ENCODE measurements at places on chromosomes 2 and 18.

DNA sequence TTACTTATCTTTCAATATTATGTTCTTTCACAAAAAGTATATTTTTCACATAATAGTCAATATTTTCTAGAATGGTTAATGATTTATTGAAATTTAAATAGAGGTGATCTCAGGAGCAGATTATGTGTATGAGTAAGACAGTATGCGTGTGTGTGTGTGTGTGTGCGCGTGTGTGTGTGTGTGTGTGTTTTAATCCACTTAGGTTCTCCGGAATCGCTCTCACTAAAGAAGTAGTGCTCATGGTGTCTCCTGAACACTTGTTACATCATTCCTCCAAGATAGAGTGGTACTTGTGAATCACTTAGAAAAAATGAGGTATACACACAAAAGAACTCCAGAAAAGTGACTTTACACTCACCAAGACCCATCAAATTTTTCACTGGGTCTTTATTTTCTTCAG is 91.0 kb upstream of the KCNH7 start:
- peak; percentile 81 for DNase-seq

GRCh38 chr18:55421308-55421614 is 166.7 kb downstream of the TCF4 start:
- no peak for DNase-seq

DNA sequence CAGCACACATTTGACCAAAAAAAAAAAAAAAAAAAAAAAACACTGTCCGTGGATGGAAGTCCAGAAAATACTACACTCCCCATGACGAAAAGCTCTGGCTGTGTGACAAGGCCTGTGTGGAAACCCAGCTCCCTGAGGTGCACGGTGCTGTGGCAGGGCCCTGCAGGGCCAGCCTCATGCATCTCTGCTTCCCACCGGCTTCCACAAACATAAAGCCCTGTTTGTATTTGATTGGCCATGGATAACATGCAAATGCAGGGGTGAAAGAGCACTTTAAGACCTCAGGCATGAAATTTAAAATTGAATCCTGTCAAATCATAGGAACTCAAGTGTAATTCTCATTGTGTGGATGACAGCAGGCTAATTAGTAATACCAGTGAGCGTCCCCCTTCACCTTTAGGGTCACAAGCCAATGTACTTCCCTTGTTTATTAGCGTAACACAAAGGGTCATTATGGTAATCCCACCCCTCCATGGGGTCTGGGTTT is 757.2 kb downstream of the GALR1 start:
- no peak for DNase-seq

- DNase-seq, result peak; percentile 66
Measured at GRCh38 chr2:120174963-120175581, 48.1 kb downstream of the TMEM185B start.

DNA sequence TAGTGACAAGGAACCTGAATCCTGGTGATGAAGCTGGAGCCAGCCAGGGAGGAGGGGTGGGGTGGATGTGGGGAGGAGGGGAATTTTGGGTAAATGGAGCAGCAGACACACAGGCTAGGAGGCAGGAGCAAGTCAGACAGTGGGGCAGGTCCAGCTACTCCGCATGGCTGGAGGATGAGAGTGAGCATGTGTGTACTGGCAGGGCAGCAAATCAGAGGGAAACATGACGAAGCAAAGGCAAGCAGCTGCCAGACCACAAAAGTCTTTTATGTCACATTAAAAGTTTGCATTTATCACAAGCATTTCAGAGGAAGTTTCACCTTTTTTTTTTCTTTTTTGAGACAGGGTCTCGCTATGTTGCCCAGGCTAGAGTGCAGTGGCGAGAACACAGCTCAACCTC is 11.9 kb upstream of the KIDINS220 start:
- peak; percentile 55 for DNase-seq

DNA sequence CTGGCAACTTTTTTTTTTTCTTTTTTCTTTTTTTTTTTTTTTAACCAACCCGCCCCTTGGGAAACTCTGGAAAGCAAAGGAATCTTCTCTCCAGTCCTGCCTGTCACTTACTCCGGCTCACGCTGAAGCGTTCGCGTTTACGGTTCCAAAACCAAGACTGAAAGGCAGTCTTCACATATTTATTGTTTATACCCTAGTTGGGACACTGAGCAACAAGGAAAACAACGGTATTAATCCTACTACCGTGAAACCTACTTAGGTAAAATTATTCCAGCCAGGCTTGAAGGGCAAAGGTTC is 125.4 kb downstream of the OSBPL1A start:
- no peak for DNase-seq

DNA sequence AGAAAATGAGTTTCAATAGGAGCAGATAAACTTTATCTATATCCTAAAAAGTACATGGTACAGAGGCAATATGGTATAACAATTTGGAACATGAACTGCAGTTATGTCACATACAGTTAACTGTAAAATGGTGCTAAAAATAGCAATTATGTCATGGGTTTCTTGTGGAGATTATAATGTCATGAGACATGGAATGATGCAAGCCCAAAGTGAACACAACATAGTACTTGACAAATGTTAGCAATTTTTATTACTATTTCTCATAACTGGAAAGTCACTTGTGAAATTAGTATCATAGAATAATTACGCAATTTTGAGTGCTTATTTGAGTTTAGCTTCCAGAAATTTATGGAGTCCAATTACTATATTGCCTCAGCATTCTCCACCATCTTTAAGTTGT is 1263.4 kb downstream of the DSC3 start:
- DNase-seq, result peak; percentile 65

DNA sequence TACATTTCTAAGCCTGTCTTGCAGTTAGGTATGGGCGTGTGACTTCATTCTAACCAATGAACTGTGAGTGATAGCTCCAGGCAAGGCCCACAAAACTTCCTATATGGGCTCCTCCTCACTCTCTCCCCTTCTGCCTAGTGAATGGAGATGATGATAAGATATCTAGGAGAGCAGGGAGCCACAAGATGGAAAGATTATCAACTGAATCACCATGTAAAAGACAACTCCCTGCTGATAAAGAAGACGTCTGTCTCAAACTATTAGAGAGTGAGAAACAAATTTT is 237.1 kb downstream of the GPD2 start:
- peak; percentile 4 for DNase-seq

DNA sequence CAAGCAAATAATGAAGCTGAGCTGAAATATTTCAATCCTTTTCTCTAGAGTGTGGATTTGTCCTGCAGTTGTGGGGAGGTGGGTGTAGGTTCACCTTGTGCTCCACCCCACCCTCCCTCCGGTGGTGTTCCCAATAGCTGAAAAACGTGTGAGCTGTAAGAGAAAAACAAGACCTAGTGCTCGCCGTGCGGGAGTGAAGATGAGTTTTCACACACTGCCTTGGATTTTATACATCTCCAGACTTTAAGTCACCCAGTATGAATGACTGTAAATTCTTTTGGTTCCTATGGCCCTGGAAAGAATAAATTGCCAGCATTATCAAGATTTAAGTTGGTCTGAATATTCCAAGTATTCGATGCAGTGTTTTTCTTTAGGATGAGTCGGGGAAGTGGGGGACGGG is 1.9 kb upstream of the SOX11 start:
- no peak for DNase-seq

DNA sequence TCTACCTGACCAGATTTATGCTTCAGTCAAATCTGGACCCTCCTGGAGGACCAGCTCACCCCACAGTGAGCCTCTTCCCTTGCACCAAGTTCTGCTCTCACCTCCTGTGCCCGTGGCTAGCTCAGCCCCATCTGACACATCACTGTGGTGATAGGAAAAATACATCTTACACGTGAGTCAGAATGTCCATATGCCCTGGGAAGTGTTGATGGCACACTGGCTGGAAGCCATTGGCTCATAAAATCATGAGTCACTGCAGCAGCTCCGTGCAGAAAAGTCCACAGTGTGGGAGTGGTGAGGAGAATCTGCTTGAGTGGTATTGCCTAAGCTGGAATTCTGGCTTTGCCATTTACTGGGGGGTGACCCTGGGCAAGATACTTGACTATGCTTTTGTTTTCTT is 42.6 kb upstream of the RAPGEF4 start:
- DNase-seq, result peak; percentile 99

GRCh38 chr2:101643004-101643524 is 54.4 kb upstream of the MAP4K4 start:
- no peak for DNase-seq

DNA sequence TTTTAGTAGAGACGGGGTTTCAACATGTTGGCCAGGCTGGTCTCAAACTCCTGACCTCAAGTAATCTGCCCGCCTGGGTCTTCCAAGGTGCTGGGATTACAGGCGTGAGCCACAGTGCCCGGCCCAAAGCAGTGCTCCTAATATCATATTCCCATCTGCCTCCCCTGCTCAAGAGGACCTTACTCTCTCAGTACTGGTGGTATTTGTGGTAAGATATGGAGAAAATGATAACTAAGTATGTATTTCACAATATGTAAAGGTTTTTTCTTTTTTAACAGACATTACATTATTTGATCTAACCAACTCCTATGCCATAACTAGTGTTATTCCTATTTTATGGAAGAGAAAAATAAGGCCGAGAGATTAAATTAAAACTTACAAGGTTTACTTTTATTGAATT is 201.0 kb downstream of the CAMKMT start:
- peak; percentile 65 for DNase-seq

GRCh38 chr2:191961556-191961955 is 114.7 kb upstream of the CAVIN2 start:
- peak; percentile 63 for DNase-seq

DNA sequence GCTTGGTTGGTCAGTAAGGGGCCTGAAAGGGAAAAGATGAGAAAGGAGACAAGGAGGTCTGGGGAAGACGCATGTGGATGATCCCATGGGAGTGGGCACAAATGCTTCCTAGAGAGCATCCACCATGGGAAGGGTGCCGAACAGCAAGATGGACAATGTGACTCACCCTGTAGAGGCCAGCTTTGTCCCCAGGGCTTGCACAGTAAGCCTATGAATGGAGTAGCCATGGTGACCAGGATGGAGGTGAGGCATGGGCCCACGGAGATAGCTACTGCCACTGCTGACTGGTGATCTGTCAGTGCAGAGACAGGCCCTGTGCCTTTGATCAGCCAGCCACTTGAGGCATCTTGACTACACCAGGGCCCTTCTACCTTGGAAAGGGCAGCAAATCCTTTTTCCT is 172.6 kb downstream of the HAUS1 start:
- no peak for DNase-seq

GRCh38 chr2:210442457-210442856 is 34.1 kb downstream of the LANCL1 start:
- no peak for DNase-seq

DNA sequence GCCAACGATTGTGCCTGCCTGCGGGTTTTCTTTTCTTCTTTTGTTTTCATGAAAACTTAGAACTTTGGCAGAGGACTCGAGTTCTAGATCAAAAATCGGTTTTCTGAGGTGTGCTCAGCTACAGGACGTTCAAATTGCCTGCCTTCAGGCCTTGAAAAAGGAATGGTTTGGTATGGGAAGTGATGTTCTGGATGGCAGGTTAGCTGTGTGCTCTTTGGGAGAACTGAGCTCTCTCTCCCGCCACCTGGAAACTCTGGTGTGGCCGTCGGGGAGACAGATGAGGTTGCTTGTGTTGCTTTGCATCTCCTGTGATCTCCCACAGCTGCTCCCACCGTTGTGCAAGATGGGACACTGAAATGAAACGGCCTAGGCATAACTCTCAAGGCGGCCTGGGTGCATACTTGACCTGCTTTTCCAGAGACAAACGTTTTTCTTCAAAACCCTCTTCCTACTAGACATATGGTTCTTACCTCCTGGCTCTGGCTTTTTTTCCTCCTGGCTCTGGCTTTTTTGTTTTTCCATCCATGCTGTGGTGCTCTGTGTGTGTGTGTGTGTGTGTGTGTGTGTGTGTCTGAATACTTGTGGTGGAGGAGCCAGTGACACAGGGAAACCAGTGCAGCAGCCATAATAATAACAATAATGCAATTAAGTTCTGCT is 2.0 kb downstream of the FMNL2 start:
- DNase-seq, result peak; percentile 45

- no peak for DNase-seq
Measured at GRCh38 chr2:33495683-33496082, 19.2 kb downstream of the RASGRP3 start.

- peak; percentile 26 for DNase-seq
Measured at GRCh38 chr18:57863706-57864105, 60.6 kb upstream of the ATP8B1 start.

DNA sequence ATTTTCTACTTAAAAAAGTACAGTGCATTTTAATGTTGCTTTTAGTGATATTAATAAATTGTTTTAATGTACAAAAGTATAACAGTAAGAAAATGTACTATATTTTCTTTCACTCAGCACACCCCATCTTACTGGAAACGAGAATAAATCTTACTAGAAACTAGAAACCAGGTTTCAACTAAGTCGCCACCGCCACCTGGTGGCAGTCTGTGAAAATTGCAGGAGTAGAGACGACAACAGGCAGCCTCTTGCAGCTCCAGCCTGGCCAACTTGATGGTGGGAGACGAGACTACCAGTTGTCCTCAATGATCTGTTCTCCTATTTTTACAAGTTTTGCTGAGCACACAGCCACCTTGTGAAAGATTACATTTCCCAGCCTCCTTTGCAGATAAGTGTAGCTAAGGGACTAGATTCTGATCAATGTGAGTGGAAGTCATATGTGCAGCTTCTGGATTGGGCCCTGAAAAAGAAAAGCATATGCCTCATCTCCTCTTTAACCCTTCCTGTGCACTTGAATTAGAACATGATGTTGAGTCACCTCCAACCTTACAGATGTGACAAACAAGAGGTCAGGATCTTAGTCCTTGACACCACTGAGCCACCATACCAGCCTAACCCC is 8.7 kb downstream of the OTOF start:
- DNase-seq, result peak; percentile 58

- peak; percentile 37 for DNase-seq
Measured at GRCh38 chr2:173990970-173991819, 26.0 kb upstream of the SP3 start.

DNA sequence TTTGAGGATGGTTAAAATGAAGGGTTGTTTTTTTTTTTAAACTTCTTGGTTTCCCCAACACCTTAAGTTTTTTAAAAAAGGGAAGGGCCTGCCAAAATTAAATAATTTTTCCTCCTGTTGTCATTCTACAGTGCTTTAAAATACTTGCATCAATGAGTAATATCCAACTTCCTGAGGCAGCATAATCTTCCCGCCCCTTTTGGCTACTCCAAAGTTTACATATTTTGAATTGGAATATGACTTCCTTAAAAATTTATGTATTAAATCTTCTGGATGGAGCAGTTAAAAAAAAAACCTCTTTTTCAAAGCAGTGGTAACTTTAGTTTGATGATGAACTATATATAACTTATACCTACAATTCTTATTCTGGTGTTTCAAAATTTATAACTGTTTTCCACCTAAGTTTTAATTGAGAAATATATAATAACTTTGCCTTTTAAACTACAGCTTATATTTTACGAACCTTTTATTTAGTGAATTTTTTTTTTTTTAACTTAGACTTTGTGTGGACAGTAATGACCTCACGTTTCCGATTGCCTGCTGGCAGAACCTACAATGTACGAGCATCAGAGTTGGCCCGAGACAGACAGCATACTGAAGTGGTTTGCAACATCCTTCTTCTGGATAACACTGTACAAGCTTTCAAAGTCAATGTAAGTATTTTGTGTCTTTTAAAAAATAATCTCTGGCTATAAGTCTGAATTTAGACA is 49.8 kb downstream of the PTPN4 start:
- DNase-seq, result peak; percentile 43

- no peak for DNase-seq
Measured at GRCh38 chr2:64937687-64938491, 51.3 kb upstream of the SLC1A4 start.

- DNase-seq, result peak; percentile 95
Measured at GRCh38 chr2:234823877-234824376, 127.9 kb upstream of the SH3BP4 start.

- peak; percentile 26 for DNase-seq
Measured at GRCh38 chr18:58269931-58270330, 225.9 kb downstream of the NEDD4L start.

- DNase-seq, result no peak
Measured at GRCh38 chr2:15973481-15974401, 33.4 kb downstream of the MYCN start.
